Activated effector memory CD4-positive, alpha-beta T cell treated with Interleukin-2 at 50 U/mL for 16 hours (primary cell): ENCODE measurements at places on chromosomes 1 and 21.

- no peak for DNase-seq
Measured at GRCh38 chr21:33384841-33385331, 18.3 kb upstream of the IFNGR2 start.

DNA sequence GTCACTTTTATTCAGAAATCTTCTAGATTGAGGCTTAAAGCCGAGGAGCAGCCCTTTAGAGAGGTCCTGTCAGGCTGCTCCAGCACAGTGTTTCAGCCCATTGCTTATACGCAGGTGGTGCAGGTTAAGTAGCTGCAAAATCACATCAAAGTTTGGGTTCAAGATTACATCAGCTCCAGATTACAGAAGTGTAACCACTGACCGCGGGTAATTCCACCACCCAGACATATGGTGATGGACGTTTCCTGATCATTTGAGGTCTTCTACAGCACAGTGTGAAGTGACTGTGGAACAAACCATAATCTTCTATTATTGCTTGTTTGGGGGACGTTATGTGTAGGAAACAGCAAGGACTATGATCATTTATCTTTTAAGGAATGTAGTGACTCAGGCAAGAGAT is 11.8 kb downstream of the C1orf115 start:
- no peak for DNase-seq

DNA sequence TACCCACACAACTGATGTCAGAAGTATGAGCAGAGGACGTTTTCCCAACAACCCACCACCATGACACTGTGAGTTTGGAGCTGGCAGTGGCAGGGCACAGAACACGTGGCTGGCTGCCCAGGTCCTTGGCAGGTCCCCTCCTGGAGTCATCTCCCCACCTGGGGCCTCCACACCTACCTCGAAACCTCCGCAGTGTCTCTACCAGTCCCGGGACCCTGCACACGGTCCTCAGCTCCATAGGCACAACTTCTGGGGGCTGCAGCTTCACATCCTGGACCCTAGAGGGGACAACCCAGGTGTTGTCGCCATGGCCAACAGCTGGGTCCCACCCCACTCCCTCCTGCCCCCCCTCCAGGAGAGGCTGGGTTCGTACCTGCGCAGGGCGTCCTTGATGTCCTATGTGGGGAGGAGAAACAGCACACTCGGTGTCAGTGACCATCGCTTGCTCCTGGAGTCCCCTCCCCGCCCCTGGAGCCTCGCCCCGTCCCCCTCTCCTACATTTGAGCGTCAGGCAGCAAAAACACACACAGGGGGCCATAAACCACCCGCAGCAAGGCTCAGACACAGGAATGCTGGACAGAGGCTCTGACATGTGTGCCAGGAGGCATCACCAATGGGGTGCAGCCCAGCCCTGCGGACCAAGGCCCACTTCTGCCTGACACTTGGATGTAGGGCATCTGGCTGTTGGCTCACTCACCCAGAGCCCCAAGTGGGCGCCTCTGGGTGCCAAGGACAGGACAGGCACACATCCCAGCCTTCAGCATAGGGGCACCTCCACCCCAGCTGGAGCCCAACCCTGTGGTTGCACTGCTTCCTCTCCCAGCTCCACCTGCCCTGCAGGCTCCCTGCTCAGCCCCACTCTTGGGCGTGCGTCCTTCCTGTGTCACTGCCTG is 9.6 kb downstream of the TRIM11 start:
- DNase-seq, result no peak

DNA sequence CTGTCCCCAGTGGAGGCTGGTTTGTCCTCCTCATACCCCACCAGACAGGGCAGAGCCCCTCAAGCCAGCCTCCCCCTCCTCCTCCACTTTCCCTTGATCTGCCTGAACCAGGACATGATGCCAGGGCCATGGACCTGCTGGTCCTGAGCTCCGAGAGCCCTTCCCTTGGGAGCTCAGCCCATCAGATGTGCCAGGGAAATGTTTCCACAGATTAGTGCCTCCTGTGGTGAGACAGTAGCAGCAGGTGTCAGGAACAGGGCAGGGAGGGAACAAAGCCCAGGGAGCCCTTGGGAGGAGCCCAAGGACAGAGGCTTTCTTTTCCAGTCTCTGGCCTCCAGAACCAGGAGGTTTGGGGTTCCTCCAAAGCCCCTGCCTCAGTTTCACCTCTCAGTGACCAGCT is 14.6 kb upstream of the SLC41A1 start:
- DNase-seq, result no peak

DNA sequence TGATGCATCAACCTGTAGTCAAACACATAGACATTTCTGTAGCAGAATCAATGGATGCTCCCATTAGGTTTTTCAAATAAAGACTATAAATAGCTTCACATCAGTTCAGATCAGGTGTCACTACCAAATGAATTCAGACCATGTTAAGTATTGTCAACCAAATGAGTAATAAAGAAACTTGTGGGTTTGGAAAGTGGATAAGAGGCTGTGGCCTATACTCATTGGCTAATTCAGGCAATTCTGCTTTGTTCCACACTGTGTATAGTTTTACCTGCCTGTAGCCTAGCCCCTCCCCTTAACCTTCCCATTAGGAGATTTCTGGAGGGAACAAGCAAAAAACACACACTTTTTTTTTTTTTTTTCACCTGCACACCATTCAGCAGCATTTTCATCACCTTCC is 321.2 kb downstream of the HLX start:
- DNase-seq, result no peak

DNA sequence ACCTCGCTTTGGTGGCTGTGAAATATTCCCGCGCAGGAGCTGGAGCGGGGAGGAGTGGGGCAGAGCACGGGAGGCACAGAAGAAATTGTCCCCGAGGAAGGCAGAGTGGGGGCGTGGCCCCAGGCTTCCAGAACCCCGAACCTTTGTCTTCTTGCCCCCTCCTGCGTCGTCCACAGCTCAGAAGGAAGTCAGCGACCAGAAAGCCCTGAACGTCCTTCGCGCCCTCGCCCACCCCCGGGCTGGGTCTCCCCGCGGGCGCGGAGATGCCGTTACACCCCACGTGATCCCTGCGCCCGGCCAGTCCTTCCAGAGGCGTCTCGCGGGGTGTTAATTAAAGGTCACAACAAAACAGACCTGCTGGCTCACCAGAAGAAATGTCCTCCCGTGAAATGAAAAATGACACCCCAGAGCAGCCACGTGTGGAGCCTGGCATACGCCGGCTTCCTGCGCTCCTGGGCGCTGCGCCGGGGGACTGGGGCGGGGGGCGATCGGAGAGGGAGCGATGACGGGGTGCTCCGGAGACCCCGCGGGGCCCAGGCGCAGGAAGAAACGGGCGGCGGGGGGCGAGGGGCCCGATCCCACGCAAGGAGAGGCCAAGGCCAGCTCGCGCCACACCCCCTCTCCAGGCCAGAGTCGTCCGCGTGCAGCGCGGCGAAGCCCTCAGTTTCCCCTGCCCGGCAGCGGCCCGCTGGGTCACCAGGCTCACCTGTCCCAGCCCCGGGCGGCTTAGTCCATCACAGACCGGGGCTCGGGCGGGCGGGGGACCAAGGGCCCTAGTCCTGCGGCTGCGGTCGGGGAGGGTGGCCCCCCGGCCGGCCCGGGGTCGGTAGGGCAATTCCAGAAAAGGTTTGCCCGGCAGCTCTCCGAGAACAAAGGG is 995 bp upstream of the KIF26B start:
- no peak for DNase-seq

DNA sequence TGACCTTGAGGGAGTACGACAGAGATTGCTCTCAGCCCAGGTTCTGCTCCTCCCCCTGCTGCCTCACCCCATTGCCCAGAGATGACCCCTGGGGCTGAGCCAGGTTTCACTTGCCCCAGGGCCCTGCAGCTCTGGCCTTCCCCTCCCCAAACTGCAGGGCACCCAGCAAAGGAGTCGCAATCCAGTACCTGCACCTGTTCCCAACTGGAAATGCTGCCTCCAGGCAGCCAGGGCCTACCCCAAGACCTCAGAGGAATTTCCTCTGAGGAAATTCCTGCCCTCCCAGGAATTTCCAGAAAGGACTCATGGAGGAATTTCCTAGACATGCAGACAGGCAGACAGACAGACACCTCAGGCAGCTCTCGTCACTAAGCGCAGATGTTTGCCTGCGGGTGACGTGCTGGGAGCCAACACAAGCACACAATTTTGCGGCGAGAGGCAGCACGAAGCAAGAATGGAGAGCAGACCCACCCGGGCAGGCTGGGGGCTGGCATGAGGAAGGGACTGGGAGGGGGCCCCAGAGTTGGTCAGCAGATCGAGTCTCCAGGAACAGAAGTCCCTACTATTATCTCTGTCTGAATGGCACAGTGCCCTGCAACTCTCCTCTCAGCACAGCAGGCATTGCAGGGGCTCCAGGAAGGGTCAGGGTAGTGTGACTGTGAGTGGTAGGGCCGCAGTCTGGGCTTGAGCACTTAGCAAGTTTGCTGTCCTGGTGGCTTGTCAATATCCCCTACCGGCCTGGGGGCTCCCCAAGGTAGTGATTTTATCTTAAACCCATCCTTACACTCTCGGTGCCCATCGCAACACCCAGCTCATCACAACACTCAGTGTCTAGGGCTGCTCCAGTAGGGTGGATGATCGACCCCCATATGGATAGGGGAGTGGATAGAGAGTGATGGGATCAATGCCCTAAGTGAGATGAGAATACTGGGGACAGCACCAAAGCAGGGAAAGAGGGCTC is 2.9 kb upstream of the EFNA1 start:
- DNase-seq, result no peak

DNA sequence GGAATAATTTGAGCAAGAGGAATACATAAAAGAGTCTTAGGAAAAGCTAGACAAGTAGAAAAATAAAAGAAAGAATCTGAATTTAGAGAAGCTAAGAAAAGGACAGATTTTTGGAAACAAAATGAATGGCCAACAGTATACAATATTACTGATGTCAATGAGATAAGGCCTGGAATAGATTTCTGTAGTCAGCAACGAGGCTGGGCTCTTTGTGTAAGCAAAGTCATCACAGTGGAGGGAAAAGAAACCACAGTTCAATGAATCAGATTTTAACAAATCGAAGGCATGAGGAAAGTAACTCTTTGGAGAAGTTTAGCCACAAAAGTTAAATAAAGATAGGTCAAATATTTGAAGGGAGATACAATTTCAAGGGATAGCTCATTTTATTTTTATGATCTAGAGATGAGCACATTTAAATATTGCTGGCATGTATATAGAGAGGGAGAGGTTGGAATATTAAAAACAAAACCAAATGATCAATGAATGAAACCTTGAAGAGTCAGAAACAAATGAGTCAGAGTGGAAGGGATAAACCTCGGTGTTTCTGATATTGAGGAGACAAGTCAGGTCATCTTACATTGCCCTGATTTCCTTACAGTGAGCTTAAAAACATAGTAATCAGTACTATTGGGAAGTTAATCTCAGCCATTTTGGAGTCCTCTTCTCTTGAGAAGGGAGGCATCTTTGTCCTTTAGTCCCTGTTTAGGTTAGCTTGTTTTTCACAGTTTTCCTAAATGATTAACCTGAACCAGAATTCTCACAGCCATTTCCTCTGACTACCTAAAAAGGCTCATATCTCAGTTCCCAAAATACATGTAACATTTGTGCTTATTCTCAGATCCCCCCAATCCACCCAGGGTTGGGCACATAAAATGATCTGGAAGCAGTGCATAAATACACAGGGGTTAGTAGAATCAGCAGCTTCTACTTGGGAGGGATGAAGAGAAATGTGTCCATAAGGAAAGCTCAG is 620.0 kb upstream of the B3GALT2 start:
- DNase-seq, result no peak

DNA sequence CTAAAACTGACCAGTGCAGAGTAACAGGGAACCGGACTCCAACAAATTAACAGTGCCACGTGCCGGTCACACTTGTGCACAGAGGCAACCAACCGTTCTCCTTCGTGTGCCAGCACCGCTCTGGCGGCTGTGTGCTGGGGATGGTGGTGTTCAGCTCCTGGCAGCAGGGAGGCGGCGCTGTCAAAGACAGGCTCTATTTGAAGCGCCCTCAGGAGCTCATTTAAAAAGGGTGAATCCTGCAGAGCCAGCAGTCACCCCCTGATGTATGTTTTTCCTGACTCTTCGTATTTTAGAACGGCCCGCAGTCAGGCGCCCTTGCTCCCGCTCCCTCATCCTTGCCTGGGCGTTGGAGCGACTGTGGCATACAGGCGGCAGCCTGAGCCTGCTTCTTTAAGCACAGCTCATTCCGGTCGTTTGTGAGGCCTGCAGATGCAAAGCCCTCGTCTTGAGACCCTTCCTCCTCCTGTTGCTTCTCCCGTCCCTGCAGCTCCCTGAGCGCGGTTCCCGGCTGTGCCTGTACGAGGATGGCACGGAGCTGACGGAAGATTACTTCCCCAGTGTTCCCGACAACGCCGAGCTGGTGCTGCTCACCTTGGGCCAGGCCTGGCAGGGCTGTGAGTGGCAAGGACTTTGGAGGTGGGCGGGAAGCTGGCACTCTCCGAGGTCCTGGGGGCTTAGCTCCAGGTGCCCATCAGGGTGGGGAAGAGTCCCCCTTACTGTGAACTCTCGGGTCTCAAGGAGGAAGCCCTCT is 1.1 kb downstream of the DFFB start:
- no peak for DNase-seq

GRCh38 chr1:113918243-113918642 is 10.9 kb upstream of the HIPK1 start:
- no peak for DNase-seq

GRCh38 chr1:221608835-221609320 is 133.0 kb downstream of the DUSP10 start:
- DNase-seq, result no peak

DNA sequence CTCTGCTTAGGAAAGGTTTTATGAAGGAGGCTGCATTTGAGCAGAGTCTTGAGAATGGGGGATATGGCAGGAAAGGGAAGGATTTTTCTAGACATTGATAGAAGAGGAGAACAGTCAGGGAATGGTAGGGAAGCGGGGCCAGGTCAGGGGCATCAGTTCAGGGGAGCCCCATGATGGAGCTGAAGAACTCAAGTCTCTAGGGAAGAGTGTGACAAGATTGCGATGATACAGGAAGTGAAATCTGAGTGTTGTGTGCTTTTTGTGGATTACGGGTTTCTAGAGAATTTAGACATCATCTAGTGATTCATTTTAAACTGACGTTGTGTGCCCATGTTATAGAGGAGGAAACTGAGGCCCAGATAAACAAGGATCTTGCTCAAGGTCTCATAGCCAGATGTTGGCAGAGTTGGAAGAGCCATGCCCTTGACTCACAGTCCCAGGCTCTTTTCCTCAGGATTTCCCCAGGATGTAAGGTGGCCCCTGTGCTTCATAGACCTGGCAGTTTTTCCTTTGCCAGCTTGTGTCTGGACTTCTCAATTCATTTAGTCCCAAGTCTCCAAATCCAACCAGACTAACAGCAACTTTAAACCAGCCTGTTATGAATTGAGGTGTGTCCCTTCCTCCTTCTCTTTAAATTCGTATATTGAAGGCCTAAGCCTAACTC is 130.3 kb downstream of the ROR1 start:
- DNase-seq, result no peak
